Suprapubic skin (tissue), 4 donors: ENCODE measurements at places on chromosomes 3 and 15.

DNA sequence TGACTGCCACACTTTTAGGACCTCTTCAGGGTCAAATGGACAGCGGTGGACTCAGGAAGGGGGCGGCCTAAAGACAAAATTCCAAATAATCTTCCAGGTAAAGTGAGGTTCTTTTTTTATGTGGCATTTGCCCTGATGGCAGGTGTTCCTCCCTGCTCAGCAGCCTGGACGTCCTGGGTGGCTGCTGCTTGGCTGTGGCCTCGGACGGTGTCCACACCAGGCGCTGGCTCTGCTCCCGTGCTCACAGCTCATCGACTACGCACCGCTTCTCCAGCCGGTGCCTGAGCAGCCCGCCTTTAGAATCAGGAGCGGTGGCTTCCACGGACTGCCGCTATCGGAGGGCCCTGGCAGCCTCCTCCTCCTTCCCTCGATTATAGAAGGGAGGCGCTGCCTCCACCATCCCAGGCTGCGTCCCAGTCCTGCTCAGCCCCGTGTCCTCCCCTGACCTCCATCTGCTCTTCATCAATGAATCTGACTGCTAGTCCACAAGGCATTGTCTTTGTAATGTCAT is 41.9 kb downstream of the PCSK6 start:
- peaks cover 24% of the 10 kb centered on the region for H3K4me1 ChIP-seq
- DNase-seq, result no peak
- no peak overlapping the region for H3K27ac ChIP-seq

DNA sequence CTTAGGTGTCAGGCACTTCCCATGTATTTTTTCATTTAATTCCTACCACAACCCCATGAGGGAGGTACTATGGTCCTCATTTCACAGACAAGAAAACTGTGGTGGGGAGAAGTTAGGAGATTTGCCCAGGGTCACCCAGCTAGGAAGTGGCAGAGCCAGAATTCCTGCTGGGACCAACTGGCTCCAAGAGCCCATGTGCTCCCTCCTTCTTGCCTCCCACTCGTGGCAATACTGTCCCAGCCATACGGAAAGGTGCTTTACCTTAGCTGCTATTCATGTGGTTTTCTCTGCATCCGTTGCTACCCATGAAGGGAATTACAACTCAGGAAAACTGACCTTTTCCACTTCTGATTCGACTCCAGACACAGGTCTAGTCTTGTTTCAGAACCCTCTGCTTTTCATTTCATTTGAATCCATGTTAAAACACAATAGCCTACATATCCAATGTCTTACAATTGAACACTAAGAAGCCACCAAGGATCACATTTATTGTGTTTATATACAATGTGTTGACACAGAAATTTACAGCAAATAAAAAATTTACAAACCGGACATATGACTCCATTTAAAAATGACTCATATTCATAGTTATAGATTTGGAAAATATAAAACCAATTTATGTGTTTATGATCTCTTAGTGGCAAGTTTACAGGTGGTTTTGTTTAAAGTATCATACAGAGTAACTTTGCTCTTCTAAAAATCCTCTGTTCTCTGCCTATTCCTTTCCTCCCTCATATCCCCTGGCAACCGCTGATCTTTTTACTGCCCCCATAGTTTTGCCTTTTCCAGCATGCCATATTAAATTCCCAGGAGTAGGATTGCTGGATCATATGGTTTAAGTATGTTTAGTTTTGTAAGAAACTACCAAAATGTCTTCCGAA is 58.8 kb downstream of the BTD start:
- H3K27me3 ChIP-seq, result no peaks in the 10 kb centered on the region
- H3K4me1 ChIP-seq, result no peaks in the 10 kb centered on the region
- H3K4me3 ChIP-seq, result no peak overlapping the region
- H3K36me3 ChIP-seq, result no peaks in the 10 kb centered on the region
- DNase-seq, result no peak

- peaks cover 16% of the 10 kb centered on the region for H3K4me1 ChIP-seq
- no peak for DNase-seq
- H3K27me3 ChIP-seq, result no peaks in the 10 kb centered on the region
- no peak overlapping the region for H3K4me3 ChIP-seq
- no peak overlapping the region for H3K27ac ChIP-seq
These were observed 35.0 kb downstream of the TM4SF4 start for GRCh38 chr3:149509526-149509925.

DNA sequence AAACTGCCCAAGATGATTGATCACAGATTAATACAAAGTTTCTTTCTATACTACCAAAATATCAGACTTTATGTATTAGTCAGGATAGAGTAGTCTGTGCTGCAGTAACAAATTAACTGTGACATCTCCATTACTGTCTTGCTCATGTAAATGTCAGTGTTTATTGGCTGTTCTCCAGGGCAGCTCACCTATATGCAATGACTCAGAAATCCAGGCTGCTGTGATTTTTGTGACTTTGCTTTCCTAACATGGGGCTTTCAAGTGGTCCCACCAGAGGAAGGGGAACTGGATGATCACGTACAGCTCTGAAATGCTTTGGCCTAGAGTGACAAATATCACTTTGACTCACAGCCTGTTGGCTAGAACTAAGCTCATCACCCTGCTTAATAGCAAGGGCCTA is 12.9 kb downstream of the PLS1 start:
- no peak for DNase-seq
- H3K4me3 ChIP-seq, result no peak overlapping the region
